Hindlimb muscle (tissue), 1 donor: ENCODE measurements at places on chromosomes 11 and 22. TPM values are rescaled to one million over a fixed set of nuclear protein-coding genes. Genes with fewer than 3 reads are reported as not detected.

The F2 gene
- polyA plus RNA-seq: not detected

The KRTAP5-9 gene
- polyA plus RNA-seq: not detected

The RAG1 gene
- polyA plus RNA-seq: 6.1 TPM

The NTM gene
- polyA plus RNA-seq: 10.4 TPM

The OR10G6 gene
- not detected for polyA plus RNA-seq

The MYO18B gene
- 118 TPM for polyA plus RNA-seq

The PKP3 gene
- 0.36 TPM for polyA plus RNA-seq
